ENCODE measurements at places on chromosomes 11 and 22.

- no peaks in the 10 kb centered on the region for H3K27me3 ChIP-seq
- no peaks in the 10 kb centered on the region for H3K36me3 ChIP-seq
- H3K4me3 ChIP-seq, result no peak overlapping the region
- DNase-seq, result peak; percentile 88
- H3K27ac ChIP-seq, result no peak overlapping the region
Observed at GRCh38 chr11:110759972-110760381, 47.7 kb upstream of the ARHGAP20 start.

- H3K4me1 ChIP-seq, result no peaks in the 10 kb centered on the region
- no peak for DNase-seq
- H3K4me3 ChIP-seq, result no peak overlapping the region
Observed at GRCh38 chr11:57596266-57596885, 1.1 kb upstream of the SERPING1 start.

- H3K27ac ChIP-seq, result no peak overlapping the region
- H3K27me3 ChIP-seq, result no peaks in the 10 kb centered on the region
- DNase-seq, result peak; percentile 97
- no peaks in the 10 kb centered on the region for H3K36me3 ChIP-seq
Observed at GRCh38 chr11:12287009-12287373, 90.4 kb upstream of the PARVA start.

DNA sequence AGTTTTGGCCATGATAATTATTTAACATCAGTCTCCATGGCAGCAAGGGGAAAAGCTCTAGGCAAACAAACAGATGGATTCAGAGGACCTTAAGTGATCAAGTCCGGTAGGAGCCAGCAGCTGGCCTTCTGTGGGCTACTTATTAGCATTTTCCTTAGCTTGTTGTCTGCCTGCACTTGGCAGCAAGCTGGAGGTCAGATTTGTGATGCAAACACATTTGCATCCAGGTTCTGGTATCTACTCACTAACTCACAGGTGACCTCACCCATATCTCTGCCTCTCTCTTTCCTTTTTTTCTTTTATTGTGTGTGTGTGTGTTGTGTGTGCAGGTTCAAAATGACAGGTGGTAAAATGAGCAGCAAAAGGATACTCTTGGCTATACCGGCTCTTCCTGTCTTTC is 32.3 kb downstream of the ARHGAP42 start:
- no peaks in the 10 kb centered on the region for H3K27me3 ChIP-seq
- H3K36me3 ChIP-seq, result no peaks in the 10 kb centered on the region
- DNase-seq, result peak; percentile 26
- peak overlapping the region; percentile 86 for H3K27ac ChIP-seq

- no peaks in the 10 kb centered on the region for H3K4me1 ChIP-seq
- DNase-seq, result peak; percentile 11
- peaks cover 10% of the 10 kb centered on the region for H3K36me3 ChIP-seq
- no peak overlapping the region for H3K4me3 ChIP-seq
- H3K27ac ChIP-seq, result no peak overlapping the region
Observed at GRCh38 chr11:94417386-94417987, 16.3 kb upstream of the GPR83 start.

- H3K36me3 ChIP-seq, result no peaks in the 10 kb centered on the region
- H3K4me3 ChIP-seq, result no peak overlapping the region
- no peak overlapping the region for H3K27ac ChIP-seq
Observed at GRCh38 chr11:105838668-105839384, 183.2 kb downstream of the MSANTD4 start.

GRCh38 chr22:24482575-24482974 is 12.6 kb upstream of the UPB1 start:
- H3K27ac ChIP-seq, result no peak overlapping the region
- no peaks in the 10 kb centered on the region for H3K27me3 ChIP-seq
- no peaks in the 10 kb centered on the region for H3K36me3 ChIP-seq

GRCh38 chr22:42683578-42684283 is 34.5 kb upstream of the CYB5R3 start:
- H3K36me3 ChIP-seq, result no peaks in the 10 kb centered on the region
- peaks cover 26% of the 10 kb centered on the region for H3K4me1 ChIP-seq
- peak overlapping the region; percentile 10 for H3K27ac ChIP-seq
- no peaks in the 10 kb centered on the region for H3K27me3 ChIP-seq
- DNase-seq, result peak; percentile 54

DNA sequence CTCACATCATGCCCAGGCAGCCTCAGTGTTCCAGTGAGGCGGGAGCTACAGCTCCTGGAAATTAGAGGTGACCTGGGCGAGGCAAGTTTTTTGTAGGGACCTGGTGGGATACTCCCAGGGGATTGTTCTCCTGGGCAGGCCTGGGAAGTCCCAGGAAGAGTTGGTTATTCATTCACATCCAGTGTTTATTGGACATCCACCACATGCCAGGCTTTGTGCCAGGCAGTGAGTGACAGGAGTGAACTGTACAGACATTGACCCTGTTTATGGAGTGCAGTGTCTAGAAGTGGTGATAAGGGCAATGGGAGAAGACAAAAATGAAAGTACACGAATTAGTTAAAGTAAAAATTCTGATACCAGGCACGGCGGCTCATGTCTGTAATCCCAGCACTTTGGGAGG is 29.4 kb downstream of the YWHAH start:
- H3K4me3 ChIP-seq, result no peak overlapping the region
- no peaks in the 10 kb centered on the region for H3K4me1 ChIP-seq
- no peak overlapping the region for H3K27ac ChIP-seq
- peaks cover 4% of the 10 kb centered on the region for H3K27me3 ChIP-seq

DNA sequence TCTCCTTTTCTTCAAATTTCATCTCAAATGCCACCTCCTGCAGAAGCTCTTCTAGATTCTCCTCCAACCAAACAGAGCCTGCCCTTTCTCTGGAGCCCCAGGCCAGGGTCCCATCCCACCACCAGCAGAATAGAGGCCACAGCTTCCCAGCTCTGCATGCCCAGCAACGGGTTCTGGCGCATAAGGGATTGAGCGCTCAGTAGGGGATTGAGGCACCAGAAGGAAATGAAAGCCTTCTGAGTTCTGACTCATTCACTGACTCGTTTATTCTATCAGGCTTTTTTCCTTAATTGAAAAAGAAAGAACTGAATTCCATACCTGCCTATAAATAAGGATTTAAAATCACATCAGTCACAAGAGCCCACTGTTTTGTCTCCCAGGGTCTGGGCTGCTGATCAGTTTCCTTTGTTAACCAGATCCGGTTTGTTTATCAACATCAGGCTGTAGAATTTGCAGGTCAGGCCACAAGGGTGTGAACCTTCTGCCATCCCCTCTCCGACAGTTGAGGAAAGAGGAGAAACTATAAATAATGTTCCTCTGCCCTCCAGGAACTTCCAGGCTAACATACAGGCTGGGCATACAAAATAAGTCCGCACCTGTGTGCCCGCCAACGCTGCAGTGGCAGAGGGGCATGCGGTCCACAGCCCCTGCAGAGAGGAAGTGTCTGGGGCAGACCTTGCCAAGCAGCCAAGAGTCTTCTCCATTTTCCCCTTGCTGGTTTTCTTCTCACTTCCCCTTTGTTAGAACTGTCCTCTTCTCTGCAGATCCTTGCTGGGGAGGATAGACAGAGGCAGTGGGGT is 63.5 kb upstream of the PRDM11 start:
- H3K4me1 ChIP-seq, result peaks cover 31% of the 10 kb centered on the region
- H3K4me3 ChIP-seq, result no peak overlapping the region
- H3K27me3 ChIP-seq, result no peaks in the 10 kb centered on the region

DNA sequence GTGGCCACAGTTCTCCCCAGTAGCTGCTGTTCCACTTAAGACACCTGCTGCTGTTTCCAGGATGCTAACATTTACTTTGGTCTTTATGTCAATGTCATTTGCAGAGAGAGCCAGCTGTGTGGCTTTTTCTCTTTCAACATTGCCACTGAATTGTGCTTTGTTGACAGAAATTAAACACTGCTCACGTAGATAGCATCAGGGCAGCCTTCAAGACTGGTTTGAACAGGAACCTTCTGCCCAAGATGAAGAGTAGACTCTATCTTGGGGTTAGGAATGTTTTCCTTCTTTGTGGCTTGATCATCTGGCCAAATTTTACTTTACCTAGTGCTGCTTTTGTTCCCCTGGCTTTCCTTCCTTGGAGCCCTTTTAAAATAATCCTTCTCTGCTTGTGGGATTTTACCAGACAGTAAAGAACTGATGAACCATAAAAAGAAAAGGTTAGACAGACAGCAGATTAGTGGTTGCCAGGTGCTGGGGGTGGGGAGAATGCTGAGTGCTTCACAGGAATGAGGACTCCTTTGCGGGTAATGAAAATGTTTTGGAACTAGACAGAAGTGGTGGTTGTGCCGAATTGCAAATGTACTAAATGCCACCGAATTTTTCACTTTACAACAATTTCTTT is 22.7 kb upstream of the XBP1 start:
- peak overlapping the region; percentile 56 for H3K27ac ChIP-seq
- no peaks in the 10 kb centered on the region for H3K36me3 ChIP-seq
- no peak for DNase-seq
- no peak overlapping the region for H3K4me3 ChIP-seq

GRCh38 chr11:7422544-7423331 is 62.6 kb upstream of the OLFML1 start:
- H3K27ac ChIP-seq, result no peak overlapping the region
- no peak for DNase-seq
- no peaks in the 10 kb centered on the region for H3K4me1 ChIP-seq
- no peak overlapping the region for H3K4me3 ChIP-seq
- H3K36me3 ChIP-seq, result no peaks in the 10 kb centered on the region

GRCh38 chr11:848380-848931 is 5.8 kb downstream of the TSPAN4 start:
- H3K4me1 ChIP-seq, result peaks cover 35% of the 10 kb centered on the region
- H3K4me3 ChIP-seq, result no peak overlapping the region
- DNase-seq, result peak; percentile 61
- H3K36me3 ChIP-seq, result no peaks in the 10 kb centered on the region

DNA sequence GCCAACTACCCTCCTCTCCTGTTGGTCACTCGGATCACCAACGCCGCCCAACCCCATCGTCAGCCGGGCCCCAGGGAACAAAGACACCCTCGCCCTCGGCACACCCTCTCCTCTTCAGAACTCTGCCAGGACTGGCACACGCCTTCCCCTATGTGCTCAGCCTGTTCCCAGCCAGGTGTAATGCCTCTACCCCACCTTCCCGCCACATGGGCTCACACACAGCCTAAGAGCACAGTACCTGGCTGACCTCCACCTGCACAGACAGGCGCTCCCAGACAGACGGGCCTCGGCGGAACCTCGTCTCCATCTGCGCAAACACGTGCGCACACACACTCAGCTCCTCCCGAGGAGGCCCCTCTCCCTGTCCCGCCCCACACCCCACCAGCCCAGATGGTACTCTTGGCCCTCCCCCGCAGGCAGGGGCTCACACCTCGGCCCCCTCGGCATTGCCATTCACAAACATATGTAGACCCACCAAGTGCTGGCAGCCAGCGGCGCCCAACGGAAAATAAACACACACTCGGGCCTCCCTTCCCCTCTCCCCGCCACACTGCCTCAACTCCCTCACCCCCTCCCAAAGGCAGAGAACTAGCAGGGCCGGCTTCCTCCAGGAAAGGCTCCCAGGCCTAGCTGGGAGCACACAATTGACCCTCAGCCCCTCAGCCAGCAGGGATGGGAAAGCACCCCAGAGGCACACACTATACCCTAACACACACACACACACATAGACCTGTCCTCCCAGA is 8.5 kb downstream of the ELFN2 start:
- no peak overlapping the region for H3K4me3 ChIP-seq
- no peaks in the 10 kb centered on the region for H3K4me1 ChIP-seq
- H3K27ac ChIP-seq, result no peak overlapping the region
- peaks cover 62% of the 10 kb centered on the region for H3K27me3 ChIP-seq

DNA sequence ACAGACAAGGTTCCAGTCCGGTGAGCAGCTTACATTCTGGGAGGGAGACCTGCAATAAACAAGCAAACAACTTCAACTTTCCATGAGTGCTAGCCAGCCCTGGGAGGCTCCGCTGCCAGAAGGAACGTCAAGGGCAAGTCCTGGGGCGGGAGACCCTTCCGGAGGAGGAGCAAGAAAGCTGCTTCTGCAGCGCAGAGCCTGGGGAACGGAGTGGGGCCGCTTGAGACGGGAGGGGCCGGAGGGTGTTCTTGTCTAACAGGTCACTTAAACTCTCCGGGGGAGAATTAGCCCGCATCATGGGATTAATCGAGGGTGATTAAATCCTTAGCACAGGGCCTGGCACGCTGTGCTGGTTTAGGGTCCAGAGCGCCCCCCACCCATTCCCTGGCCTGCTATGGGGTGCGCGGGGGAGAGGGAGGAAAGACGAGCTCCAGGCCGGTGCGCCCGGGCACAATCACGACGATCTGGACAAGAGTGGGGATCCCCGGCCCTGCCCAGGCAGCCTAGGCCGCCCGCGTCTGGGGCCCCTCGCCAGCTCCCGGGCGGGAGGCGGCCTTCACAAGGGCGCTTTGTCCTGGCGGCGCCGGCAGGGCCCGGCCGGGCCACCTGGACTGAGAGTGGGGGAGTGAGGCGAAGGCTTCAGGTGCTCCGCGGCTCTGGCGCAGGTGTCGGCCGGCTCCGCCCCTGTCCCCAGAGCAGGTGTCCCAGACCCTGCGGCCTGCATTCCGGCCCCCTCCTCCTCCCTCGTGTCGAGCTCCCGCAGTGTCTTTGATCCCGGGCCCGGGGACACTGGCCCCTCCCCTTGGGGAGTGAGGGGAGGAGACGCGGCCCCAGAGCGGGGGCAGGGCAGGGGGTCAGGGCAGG is 663 bp upstream of the LARGE2 start:
- peak; percentile 55 for DNase-seq
- no peaks in the 10 kb centered on the region for H3K4me1 ChIP-seq
- no peaks in the 10 kb centered on the region for H3K36me3 ChIP-seq
- H3K4me3 ChIP-seq, result peak overlapping the region; percentile 38

- no peak overlapping the region for H3K27ac ChIP-seq
- no peak overlapping the region for H3K4me3 ChIP-seq
- H3K27me3 ChIP-seq, result no peaks in the 10 kb centered on the region
- H3K4me1 ChIP-seq, result no peaks in the 10 kb centered on the region
- no peak for DNase-seq
- H3K36me3 ChIP-seq, result no peaks in the 10 kb centered on the region
Observed at GRCh38 chr11:103488579-103488978, 379.4 kb downstream of the DYNC2H1 start.

DNA sequence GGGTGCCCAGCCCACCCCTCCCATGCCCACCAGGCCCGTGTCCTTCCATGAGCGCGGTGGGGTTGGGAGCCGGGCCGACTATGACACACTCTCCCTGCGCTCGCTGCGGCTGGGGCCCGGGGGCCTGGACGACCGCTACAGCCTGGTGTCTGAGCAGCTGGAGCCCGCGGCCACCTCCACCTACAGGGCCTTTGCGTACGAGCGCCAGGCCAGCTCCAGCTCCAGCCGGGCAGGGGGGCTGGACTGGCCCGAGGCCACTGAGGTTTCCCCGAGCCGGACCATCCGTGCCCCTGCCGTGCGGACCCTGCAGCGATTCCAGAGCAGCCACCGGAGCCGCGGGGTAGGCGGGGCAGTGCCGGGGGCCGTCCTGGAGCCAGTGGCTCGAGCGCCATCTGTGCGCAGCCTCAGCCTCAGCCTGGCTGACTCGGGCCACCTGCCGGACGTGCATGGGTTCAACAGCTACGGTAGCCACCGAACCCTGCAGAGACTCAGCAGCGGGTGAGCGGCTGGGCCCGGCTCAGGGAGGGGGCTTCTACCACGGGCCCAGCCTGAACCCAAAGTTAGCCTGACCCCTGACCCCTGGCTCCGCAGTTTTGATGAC is 3.0 kb downstream of the PKP3 start:
- no peak overlapping the region for H3K27ac ChIP-seq
- DNase-seq, result peak; percentile 78
- no peaks in the 10 kb centered on the region for H3K36me3 ChIP-seq
- no peaks in the 10 kb centered on the region for H3K27me3 ChIP-seq
- no peak overlapping the region for H3K4me3 ChIP-seq

- H3K36me3 ChIP-seq, result no peaks in the 10 kb centered on the region
- no peak overlapping the region for H3K4me3 ChIP-seq
Observed at GRCh38 chr11:3161309-3161708, 3.8 kb downstream of the OSBPL5 start.

All from cardiac muscle cell (in vitro differentiated cells and primary cell).